Fibroblast of lung (primary cell): ENCODE measurements at places on chromosomes 3 and 15. TPM values are rescaled to one million over a fixed set of nuclear protein-coding genes. Genes with fewer than 3 reads are reported as not detected.

The LSMEM2 gene
- not detected in 2 replicates for total RNA-seq

The THAP10 gene
- total RNA-seq, result 2.3 and 5.0 TPM in 2 replicates

The PDZRN3 gene
- total RNA-seq, result 47.5 and 56.3 TPM in 2 replicates

The TMEM45A gene
- total RNA-seq, result 26.4 and 39.3 TPM in 2 replicates

The CELSR3 gene
- 0.77 and 2.1 TPM in 2 replicates for total RNA-seq

The SLC12A8 gene
- total RNA-seq, result 9.8 and 19.5 TPM in 2 replicates
